Esophagus muscularis mucosa (tissue), 4 donors: ENCODE measurements at places on chromosomes 12 and 14. TPM values are rescaled to one million over a fixed set of nuclear protein-coding genes. Genes with fewer than 3 reads are reported as not detected.
A peak's percentile ranks its signal among the peaks of the same experiment; 100 is the strongest.

DNA sequence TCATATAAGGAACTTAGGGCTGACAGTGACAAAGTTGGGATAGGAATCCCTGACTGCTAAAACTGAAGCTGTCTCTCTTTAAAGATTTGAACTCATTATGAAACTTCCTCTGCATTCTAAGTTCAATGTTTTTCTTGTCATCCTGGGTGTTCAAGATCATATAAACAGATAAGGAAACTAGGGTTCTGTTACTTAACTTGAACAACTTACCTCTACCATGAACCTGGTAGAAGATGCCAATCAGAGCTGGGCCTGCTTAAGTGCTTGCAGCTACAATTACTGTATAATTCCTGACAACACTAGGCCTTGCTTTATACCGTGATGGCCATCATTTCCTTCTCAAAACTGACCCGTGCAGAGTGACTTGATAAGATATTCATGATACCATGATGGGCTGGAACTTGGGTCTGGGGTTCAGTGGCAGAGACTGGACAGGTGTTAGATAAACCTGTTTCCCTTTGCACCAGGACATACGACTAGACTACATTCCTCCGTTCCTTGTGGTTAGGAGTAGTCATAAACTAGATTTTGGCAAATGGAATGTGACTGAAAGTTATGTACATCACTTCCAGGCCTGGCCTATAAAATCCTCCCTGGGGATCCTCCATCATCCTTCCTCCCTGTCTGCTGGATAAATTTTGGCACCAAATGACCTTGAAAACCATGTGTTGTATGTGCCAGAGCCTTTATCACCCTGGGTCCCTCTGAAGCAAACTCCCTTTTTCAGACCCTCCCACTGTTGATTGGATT, 172.2 kb upstream of the PRICKLE1 start:
- peak; percentile 78 for DNase-seq

DNA sequence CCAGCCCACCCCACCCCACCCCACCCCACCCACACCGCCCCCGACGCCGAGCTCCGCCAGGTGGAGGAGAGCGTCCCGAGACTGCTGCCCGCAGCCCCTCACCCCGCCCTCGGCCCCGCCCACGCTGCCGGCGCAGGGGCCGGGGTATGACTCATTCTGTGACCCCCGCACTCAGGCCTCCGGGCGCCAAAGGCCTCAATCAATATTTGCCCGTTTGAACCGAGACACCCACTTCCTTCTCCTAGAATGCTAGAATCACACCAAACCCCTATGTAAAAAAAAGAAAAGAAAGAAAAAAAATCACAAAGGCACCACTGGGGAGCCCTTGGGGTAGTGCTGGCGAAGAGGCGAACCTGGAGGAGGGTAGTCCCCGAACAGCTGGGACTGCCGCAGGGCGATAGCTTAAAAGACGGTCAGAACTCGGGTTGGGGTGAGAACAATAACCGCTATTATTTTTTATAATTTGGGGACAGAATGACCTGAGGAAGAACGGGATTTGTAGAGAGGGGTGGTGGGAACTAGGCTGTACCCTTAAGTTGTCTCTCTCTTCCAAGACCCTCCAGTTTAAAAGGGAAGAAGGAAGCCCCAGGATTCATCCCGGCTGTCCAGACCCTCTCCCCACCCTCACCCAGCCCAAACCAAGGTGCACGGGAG, 894 bp downstream of the KRT8 start:
- DNase-seq = no peak

ZFHX2 gene
- 0.50 TPM for total RNA-seq

DNA sequence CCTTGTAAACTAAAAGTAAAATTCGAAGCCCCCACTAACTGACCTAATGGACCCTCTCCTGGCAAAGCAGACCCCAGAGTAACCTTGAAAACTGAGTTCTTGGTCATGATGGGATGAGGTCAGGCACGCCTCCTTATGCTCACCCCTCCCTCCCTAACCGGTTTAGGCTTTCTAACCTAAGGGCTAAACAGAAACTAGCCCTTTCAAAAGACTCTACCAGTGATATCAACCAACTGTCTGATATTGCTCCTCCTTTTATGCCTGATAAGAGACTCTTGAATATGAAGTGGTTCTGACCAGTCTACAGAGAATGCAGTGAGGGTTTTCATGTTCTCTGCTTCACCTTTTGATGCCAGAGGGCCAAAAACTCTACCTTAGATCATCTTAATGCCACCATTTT, 4.8 kb upstream of the LPCAT3 start:
- DNase-seq = no peak

MYL6 gene
- 5,145 TPM for total RNA-seq

DNA sequence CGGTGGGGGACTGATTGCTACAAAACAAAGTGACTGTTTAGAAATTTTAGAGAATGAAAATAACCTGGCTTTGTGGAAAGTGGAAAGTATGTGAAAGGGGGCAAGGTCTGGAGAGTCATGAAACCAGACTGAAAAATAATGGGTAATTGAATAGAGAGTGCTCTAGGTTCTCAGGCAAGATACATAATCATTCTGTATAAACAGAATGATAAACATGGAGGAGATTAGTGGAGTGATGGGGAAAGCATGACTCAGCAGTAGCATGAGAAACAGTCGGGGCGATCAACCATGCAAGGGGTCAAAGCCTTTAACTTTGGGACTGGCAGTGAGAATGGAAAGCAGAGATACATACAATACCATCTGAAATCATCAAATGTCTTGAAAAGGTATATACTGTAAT, 332.5 kb downstream of the CCER1 start:
- DNase-seq = no peak

GRCh38 chr14:76828339-76829012, 2.3 kb downstream of the LRRC74A start:
- DNase-seq = no peak

GRCh38 chr12:89879766-89880165, 171.1 kb upstream of the ATP2B1 start:
- DNase-seq = no peak

NAV3 gene
- total RNA-seq = 4.5 TPM

DNA sequence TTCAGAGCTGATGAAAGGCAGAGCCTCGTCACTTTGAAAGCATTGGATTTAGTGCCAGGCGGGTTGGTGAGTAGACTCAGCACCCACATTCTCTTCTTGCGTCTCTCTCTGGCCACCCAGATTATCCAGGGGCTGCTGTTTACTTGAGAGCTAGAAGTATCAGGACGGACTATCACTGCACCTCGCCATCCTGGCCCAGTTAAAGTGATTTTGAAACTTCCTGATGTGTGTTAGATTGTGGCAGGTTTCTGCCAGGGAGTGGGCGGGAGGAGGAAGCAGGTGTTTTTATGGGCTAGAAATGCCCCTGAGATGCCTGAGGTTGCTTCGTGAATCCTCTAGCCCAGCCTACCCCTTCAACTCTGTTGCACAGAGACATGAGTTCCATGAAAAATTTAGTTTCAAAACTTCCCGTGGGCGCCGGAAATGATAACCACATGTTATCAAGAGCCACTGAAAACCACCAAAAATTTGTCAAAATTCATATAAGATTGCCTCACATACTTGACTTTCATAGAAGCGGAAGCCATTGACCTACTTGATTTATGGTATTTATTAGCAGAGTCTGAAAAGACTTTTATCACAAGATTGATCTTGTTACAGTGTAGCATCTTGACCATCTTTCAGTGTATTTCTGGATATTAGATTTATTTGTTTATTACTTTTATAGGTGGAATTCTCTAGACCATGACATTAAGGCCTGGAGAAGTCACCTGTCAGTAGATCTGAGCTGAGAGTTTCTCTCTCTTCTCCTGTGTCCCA, 466.0 kb downstream of the RAD51B start:
- no peak for DNase-seq

- no peak for DNase-seq
Observed at GRCh38 chr12:108107293-108107692, 21.8 kb upstream of the WSCD2 start.

- no peak for DNase-seq
Observed at GRCh38 chr12:105911966-105912365, 226.8 kb downstream of the NUAK1 start.

DNA sequence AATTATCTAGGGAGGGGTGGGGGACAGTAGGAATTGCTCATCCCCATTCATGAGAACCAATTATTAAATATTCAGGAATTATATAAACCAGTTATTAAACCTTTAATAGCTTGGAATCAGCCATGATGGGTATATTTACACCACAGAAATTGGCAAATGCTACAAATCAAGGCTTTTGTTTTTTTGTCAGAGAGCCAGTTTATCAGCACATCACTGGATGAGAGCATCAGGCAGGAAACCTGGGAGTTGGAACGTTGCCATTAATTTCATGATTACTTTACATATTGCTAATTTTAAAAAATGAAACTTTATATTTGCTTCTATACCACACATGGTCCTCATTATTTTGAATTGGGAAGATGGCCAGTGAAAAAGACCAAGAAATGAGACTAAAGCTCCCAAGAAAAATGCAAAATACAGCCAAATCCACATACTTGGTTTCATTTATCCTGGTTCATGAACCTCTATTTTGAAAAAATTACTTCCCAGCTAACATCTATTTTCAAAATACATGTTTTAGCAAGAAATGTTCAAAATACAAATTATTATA, 48.4 kb downstream of the ATL1 start:
- DNase-seq = no peak

DNA sequence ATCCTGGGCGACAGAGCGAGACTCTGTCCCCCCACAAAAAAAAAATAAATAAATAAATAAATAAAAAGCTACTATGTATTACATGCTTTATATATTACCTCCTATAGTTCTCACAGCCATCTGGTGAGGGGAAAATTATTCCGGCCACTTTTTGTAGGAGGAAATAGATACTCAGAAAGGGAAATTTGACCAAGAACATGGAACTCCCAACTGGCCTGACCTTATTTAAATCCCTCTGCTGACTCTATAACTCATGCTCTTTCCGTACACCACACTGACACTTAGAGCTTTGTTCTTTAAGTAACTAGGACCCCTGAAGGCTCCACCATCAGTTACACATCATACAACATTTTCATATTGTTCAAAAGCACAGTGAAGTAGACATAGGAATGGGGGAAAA, 2.2 kb upstream of the MMP19 start:
- no peak for DNase-seq

- DNase-seq = no peak
Observed at GRCh38 chr12:21336656-21337055, 1.9 kb upstream of the SLCO1A2 start.
